ENCODE measurements at places on chromosomes 1 and 21.

- DNase-seq, result no peak
Measured at GRCh38 chr21:29305068-29305467, 6.3 kb downstream of the BACH1 start.

DNA sequence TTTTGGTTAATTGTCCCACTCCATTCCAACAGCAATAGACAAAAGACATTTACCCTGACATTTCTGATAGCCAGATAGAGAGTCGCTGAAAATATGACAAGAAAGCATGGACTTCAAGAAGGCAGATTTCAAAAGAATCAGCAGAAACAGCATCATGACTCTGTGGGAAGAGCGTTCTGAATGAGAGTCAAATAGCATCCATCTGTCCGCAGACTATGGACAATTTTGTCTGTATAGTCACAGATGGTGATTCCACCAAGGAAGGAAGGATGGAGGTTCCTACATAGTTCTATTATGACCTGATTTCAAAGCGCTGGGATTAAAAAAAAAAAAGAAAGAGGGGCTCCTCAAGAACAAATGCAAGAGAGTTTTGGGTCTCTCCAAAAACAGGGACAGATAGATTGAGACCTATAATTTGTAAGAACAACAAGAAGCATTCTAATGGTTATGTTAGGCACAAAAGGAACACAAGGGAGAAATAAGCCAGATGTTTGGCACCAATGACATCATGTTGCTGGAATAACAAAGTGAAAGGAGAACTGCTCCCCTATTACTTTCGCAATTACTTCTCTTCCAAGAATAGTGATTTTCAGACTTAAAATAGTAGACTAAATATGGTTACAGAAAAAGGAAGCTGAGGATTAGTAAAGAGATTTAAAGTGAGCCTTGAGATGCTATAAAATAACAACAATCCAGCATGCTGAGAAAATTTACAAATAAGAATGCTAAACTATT lies 28.5 kb downstream of the NIBAN1 start:
- no peak for DNase-seq

DNA sequence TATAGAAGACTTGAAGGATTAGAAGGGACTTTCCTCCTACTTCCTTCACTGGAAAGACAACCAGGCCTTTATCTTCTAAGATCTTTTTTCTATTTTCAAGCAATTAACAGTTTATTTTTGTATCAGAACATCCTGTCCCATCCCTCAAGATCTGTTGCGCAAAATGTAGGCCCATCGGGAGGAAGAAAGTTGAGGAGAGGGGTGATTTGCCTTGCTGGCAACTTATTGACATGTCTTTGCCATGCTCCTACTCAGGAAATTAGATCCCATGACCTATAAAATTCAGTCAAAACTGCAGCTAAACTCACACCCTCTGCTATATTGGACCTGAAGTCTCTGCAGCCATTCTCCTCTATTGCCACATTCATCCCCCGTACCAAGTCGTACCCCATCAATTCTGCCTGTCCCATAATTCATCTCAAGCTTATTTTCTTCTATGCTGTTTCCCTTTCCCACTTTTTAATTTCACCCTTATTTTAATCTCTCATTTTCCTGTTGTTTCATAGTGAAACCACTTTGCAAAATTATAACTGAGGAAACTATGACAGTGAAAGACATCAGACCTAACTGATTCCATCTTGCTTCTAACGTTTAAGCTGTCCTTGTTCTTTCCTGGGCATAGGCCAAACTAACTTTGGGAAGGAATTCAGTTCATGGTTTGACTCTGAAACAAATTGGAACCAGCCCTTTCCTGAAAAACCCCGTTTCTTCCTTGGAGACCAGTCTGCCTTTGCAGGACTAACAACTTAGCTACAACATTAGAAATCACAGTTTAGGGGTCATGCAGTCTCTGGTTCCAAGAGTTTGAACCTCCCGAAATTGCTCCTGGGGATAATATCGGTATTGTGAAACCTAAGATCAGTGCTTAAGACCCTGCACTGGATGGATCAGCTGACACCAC lies 195.7 kb upstream of the PTBP2 start:
- DNase-seq, result no peak

DNA sequence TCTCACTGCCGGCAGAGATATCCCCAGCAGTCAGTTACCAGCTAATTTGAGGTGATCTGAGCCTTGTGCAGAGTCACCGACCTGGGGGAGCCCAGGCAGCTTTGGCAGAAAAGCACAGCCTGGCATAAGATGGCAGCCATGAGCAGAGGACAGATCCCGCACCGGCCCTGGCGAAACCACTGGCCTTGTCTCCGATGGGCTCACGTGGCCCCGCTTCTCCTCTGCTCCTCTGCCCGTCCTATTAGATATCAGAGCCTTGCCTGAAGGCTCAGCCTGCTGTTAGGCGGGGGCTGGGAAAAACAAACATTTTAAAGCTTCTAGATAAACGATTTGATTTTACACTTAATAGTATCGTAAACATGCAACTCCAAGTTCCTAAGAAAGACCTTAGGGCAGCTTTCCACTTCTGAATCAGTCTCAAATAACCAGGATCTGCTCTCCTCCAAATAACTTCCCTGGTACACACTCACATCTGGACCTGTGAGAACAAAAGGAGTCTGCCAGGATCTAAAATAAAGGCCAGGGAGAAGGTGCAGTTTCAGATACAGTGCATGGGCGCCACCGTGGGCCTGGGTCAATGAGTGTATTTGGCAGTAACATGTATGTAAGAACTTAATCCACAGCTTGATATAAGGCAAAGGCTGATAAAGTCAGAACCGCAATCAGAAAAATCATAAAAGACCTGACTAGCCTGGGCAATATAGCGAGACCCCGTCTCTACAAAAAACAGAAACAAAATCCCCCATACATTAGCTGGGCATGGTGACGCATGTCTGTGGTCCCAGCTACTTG lies 10.0 kb downstream of the EDARADD start:
- DNase-seq, result no peak

GRCh38 chr1:183777328-183777727 lies 27.6 kb upstream of the RGL1 start:
- no peak for DNase-seq

DNA sequence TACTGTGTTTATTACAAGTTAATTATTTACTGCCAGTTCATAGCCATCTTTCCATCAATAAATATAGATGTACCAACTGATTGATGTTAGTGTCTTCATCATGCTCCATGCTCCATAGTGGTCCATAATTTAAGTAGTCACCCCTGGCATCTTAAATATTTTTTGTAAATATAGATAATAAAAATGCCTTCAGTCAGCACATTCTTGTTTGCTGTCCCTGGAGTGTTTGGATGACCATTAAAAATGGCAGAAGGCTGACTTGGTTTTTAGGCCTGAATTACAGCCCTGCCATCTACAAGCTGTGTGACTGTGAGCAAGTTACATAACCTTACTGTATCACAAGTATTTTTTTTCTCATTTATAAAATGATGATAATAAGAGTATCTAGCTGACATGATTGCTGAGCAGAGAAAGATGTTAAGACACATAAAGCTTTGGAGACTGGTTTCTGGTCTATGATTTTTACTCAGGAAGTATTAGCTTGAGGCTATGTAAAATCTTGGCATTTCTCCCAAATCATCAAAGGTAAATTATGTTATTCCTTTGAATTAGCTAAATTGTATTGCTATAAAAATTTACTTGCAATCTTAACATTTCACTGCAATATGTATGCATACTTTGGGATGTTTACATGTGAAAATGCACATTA lies 427.2 kb downstream of the USP25 start:
- DNase-seq, result no peak

Data from stimulated activated CD8-positive, alpha-beta memory T cell treated with anti-CD3 and anti-CD28 coated beads, Interleukin-4, amount 100 ng/mL, for 1 hour (primary cell).